ENCODE measurements at places on chromosomes 6 and 20. TPM values are rescaled to one million over a fixed set of nuclear protein-coding genes. Genes with fewer than 3 reads are reported as not detected.

DNA sequence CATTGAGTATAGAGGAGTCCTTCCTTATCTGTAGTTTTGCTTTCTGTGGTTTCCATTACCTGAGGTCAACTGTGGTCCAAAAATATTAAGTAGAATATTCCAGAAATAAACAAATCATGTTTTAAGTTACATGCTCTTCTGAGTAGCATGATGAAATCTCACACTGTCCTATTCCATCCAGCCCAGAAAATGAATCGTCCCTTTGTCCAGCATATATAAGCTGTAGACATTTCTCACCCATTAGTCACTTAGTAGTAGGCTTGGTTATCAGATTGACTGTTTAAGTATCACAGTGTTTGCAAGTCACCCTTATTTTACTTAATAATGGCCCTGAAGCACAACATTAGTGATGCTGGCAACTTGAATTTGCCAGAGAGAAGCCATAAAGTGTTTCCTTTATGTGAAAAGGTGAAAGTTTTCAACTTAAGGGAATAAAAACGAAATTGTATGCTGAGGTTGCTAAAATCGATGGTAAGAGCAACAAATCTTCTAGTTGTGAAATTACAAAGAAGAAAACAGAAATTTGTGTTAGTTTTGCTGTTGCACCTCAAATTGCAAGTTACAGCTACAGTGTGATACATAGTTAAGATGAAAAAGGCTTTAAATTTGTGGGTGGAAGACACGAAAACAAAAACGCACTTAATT lies 198.6 kb upstream of the SIM1 start:
- H3K4me3 ChIP-seq: no peak overlapping the region
- H3K4me1 ChIP-seq: peaks cover 14% of the 10 kb centered on the region
- peak overlapping the region; percentile 73 for H3K27ac ChIP-seq

DNA sequence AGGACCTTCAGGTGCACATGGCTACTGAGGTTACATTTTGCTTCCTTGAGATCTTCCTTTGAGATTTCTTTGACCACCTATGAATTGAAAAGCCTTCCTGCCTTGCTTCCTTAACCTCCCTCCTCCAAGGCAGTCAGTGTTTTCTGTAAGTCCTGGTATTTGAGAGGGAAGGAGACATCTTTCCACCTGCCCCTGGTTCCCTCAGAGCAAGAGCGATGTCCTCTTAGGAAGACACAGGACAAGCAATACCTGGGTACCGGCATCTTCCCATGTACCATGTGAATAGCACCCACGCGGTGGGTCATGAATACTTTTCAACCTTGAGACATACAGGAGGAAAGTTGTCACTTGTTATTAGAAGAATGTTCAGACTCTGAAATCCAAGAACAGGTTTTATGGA lies 37.1 kb downstream of the GINS1 start:
- no peak overlapping the region for H3K4me3 ChIP-seq
- DNase-seq: peak; percentile 5
- no peak overlapping the region for H3K27ac ChIP-seq

- DNase-seq: no peak
- H3K27me3 ChIP-seq: peaks cover 28% of the 10 kb centered on the region
- H3K4me1 ChIP-seq: no peaks in the 10 kb centered on the region
- H3K4me3 ChIP-seq: no peak overlapping the region
Observed at GRCh38 chr20:40945189-40945588, 83.4 kb upstream of the TOP1 start.

DNA sequence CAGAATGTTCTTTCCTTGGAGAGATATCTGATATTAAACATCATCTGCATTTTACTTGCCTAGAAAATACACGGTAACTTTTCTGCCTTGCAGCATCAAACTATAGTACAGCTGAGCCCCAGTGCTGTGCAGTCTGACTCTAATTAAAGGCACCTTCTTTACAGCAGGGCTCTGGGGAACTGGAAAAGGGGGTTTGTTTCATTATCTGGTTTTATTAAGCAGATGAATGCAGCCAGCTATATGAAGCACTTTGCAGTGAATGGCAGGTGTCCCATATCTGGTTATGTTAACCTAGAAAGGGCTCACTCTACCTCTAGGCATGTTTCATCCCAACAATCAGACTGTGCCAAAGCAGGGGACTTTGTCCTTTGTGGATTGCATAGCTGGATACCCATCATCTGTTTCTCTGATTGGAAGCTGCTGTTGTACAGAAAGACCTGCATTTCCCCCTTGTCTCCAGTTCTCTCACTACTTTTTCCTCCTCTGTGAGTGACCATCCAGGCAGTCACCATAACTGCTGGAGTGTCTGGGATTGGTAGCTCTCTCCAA lies 39.6 kb upstream of the CMTR1 start:
- H3K27me3 ChIP-seq: no peaks in the 10 kb centered on the region
- H3K4me1 ChIP-seq: no peaks in the 10 kb centered on the region
- DNase-seq: no peak
- H3K4me3 ChIP-seq: no peak overlapping the region
- peaks cover 9% of the 10 kb centered on the region for H3K36me3 ChIP-seq
- H3K27ac ChIP-seq: no peak overlapping the region

GRCh38 chr6:148954461-148954860 lies 207.6 kb downstream of the UST start:
- H3K36me3 ChIP-seq: peaks cover 5% of the 10 kb centered on the region
- no peaks in the 10 kb centered on the region for H3K27me3 ChIP-seq
- peaks cover 16% of the 10 kb centered on the region for H3K4me1 ChIP-seq
- no peak for DNase-seq

DNA sequence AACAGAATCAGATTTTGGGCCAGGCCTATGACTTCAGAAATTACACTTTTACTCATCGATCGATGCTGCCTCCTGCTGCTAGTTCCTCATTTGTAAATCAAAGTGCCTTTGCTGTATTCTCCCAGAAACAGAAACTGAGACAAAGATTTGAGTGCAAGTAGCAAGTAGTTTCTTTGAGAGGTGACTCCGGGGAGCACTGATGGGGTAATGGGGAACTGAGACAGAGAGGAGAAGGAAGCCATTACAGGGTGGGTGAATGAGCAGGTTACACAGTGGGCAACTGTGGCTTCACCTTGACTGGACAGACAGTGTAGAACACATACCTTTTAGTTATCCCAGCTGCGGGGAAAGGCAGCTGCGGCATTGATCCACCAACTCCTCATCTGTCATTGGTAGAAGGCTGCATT lies 9.7 kb upstream of the CD40 start:
- no peak overlapping the region for H3K27ac ChIP-seq
- H3K27me3 ChIP-seq: peaks cover 59% of the 10 kb centered on the region
- no peaks in the 10 kb centered on the region for H3K36me3 ChIP-seq

DNA sequence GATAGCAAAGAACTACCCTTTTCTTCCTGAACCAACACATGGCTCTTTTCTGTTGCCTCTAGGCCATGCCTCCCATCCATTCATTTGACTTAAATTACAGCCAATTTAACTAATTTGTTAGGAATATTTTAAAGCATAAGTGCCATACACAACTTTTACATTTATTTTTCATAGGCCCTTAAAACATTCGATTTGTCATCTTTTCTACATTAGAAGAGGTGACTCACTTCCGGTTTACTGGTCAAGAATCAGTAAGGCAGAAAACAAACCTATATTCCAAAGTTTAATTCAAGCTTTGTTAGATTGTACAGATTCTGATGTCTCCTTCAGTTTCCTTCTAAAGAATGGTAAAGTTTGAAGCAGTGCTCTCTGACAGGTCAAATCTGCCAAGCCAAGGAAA lies 344.3 kb downstream of the SAMD5 start:
- H3K4me1 ChIP-seq: peaks cover 37% of the 10 kb centered on the region
- no peak overlapping the region for H3K4me3 ChIP-seq
- H3K27me3 ChIP-seq: no peaks in the 10 kb centered on the region
- no peak overlapping the region for H3K27ac ChIP-seq
- no peaks in the 10 kb centered on the region for H3K36me3 ChIP-seq
- DNase-seq: no peak

DNA sequence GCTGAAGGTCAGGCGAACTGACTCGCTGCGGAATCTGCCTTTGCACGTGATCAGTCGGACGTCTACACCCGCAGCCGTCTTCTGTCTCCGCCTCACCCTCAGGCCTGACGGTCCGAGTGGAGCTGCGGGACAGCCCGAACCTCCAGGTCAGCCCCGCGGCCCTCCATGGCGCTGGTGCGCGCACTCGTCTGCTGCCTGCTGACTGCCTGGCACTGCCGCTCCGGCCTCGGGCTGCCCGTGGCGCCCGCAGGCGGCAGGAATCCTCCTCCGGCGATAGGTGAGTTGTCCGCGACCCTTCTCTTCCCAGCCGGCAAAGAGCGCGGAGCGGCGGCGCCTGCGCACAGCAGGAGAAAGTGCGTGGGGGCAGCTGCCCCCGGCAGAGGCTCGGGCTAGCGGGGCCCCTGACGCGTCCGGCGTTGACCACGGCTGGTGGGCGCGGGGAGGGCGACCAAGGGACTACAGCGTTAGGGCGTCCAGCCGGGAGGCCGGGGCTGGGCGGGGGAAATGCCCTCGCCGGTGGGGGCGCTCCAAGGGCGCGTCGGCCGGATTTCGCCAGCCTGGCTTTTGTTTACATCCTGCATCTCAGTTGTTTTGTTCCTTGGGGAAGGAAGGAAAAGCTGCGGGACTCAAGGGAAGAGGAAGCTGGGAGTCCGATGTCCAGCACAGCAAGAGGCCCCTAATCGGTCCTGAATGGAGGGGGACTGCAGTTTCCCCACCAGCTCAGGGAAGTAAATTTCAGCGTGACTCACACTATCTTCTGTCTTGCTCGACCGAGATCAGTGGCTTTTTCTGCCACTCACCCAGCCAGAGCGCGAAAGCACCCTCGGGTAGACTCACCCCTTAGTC lies at the start of gene SMPDL3A:
TSS of gene SMPDL3A (plus strand) at position 77 of the 846 bp plus-strand sequence. CDS start at position 166, 89 bp downstream.
- H3K36me3 ChIP-seq: no peaks in the 10 kb centered on the region
- peak within 1 kb of the TSS; percentile 94 for H3K4me3 ChIP-seq
- peak; percentile 94 for DNase-seq
- peaks cover 32% of the 10 kb centered on the region for H3K4me1 ChIP-seq

DNA sequence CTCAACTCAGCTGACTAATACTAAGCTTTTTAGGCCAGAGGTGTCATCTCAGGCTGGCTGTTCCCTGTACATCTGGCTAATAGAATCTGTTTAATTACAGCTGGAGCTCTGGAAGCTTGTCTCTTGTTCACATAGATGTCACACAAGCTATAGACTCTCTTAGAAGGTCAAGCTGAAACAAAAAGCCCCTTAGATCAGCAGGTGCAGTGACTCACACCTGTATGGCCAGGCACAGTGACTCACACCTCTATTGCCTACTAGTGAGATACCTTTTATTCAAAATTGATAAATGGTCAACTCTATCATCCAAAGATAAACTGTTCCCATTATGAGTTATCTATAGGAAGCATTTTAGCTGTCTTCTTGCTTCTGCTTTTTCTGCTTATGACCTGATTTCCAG lies 29.9 kb upstream of the MTHFD1L start:
- no peaks in the 10 kb centered on the region for H3K27me3 ChIP-seq
- no peak overlapping the region for H3K4me3 ChIP-seq
- H3K36me3 ChIP-seq: peaks cover 4% of the 10 kb centered on the region
- no peak for DNase-seq
- no peak overlapping the region for H3K27ac ChIP-seq

GRCh38 chr6:145964948-145965366 lies 799 bp upstream of the SHPRH start:
- peaks cover 34% of the 10 kb centered on the region for H3K4me1 ChIP-seq
- H3K36me3 ChIP-seq: no peaks in the 10 kb centered on the region
- H3K27ac ChIP-seq: peak overlapping the region; percentile 98
- no peak for DNase-seq
- peaks cover 5% of the 10 kb centered on the region for H3K27me3 ChIP-seq

DNA sequence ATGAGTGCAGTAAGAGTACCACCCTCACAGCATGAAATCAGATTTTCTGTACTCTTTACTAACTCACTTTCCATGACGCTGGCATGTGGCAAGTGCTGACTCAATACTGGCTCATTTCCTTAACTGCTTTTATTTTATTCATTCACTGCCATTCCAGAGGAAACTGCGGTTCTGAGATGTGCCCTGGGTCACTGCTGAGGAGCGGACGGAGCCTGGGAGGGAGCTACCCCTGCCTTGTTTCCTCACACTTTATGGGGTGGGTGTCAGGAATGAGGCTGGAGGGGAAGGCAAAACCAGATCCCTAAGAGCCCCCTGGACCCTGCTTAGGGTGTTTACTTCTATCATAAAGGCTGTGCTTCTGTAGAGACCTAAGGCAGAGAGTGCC lies 14.4 kb downstream of the NT5E start:
- H3K27me3 ChIP-seq: no peaks in the 10 kb centered on the region
- no peak overlapping the region for H3K4me3 ChIP-seq
- peaks cover 79% of the 10 kb centered on the region for H3K4me1 ChIP-seq

DNA sequence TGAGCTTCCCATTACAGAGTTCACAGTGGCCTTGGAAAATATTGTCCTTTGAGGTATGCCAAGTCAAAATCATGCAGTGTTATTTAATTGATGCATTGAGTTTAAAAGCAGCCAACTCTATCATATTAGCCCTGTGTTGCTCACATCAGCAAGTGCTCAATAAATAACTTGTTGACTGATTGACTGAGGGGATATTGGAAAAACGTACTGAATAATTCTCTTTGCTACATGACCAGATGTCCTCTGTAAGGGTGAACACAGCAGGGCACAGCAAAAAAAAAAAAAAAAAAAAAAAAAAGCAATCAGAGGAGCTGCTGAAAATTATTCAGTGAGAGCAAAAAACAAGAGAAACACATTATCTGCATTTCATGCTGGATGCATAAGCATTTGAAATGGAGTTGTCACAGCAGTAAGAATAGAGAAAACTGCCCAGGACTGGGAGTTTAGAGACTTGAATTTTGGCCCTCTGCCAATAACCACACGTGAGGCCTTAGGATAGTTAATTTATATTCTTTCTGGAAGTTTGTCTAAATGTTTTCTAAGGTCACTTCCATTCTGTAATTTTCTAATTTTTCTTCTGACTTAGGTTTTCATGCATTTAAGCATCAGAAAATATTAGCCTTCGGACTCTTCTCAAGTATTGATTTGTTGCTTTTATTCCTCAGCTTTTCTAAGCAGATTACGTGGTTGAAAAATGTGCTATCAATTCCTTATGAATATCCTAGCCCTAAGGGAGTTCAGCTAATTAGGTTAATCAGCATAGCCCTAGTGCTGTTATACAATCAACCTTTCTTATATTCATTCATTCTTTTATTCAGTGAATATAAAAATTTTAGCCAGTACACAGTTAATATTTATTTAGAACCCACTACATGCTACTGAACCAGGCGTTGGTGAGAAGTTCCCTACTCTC lies 246.8 kb upstream of the STXBP5 start:
- no peak overlapping the region for H3K27ac ChIP-seq
- H3K4me3 ChIP-seq: no peak overlapping the region
- H3K27me3 ChIP-seq: no peaks in the 10 kb centered on the region
- no peaks in the 10 kb centered on the region for H3K4me1 ChIP-seq

DNA sequence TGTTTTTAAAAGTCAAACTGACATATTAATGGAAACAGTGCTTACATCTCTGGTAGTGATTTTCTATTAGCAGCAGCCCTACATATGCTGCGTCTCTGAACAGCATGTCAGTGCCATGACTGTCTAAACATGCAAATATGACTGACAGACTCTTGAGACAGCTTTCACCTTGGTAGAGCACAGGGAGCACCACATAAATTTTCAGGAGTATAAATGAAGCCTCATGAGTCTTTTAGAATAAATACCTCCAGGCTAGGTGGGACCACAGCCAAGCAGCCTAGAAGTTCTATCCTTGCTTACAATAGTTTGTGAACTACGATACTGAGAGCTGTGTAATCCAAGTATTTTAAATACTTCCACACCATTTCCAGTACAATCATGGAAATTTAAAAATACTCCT lies 410.7 kb upstream of the RUNX2 start:
- H3K27me3 ChIP-seq: no peaks in the 10 kb centered on the region
- no peak overlapping the region for H3K27ac ChIP-seq
- H3K36me3 ChIP-seq: no peaks in the 10 kb centered on the region
- no peak overlapping the region for H3K4me3 ChIP-seq
- DNase-seq: no peak
- H3K4me1 ChIP-seq: peaks cover 18% of the 10 kb centered on the region

PMEPA1 gene
- 163 TPM for total RNA-seq

ADGRB3 gene
- total RNA-seq: 1.5 TPM

SLC2A10 gene
- total RNA-seq: 43.5 TPM

MPIG6B gene
- not detected for total RNA-seq

SLC22A1 gene
- 3.3 TPM for total RNA-seq

Measured in chondrocyte (in vitro differentiated cells).